ENCODE measurements at places on chromosomes 2 and 18.

- no peaks in the 10 kb centered on the region for H3K36me3 ChIP-seq
- H3K27me3 ChIP-seq, result no peaks in the 10 kb centered on the region
- H3K4me1 ChIP-seq, result no peaks in the 10 kb centered on the region
- no peak overlapping the region for H3K4me3 ChIP-seq
Measured at GRCh38 chr2:19238440-19239060, 119.9 kb downstream of the OSR1 start.

GRCh38 chr2:199739413-199740110 lies 111.4 kb downstream of the FTCDNL1 start:
- H3K4me3 ChIP-seq, result no peak overlapping the region
- no peaks in the 10 kb centered on the region for H3K36me3 ChIP-seq
- H3K27ac ChIP-seq, result no peak overlapping the region
- no peaks in the 10 kb centered on the region for H3K4me1 ChIP-seq
- DNase-seq, result peak; percentile 17

- no peak overlapping the region for H3K27ac ChIP-seq
- H3K4me1 ChIP-seq, result peaks cover 4% of the 10 kb centered on the region
- no peak overlapping the region for H3K4me3 ChIP-seq
- H3K36me3 ChIP-seq, result no peaks in the 10 kb centered on the region
- peaks cover 13% of the 10 kb centered on the region for H3K27me3 ChIP-seq
Measured at GRCh38 chr18:46338766-46339165, 234.6 kb downstream of the HAUS1 start.

DNA sequence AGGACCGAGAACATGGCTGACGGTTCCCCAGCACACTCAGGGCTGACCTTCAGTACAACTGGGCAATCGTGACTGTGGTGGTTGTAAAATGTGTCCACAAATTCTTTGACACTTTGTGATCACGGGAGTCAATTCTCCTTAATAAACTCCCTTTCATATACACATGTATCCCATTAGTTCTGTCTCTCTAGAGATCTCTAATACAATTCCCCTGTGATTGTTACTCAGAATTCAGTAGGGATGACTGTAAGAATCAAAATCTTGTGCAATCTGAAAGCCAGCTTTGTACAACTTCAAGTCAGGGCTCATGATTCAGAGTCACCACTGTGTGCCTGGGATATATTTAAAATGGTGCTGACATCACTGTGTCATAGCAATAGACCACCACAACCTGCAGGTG lies 89.5 kb upstream of the LMAN1 start:
- DNase-seq, result no peak
- no peaks in the 10 kb centered on the region for H3K36me3 ChIP-seq
- H3K27ac ChIP-seq, result no peak overlapping the region
- no peaks in the 10 kb centered on the region for H3K4me1 ChIP-seq
- H3K27me3 ChIP-seq, result no peaks in the 10 kb centered on the region
- H3K4me3 ChIP-seq, result no peak overlapping the region

GRCh38 chr2:145416640-145417039 lies 896.7 kb upstream of the ZEB2 start:
- DNase-seq, result no peak
- no peaks in the 10 kb centered on the region for H3K27me3 ChIP-seq
- no peak overlapping the region for H3K27ac ChIP-seq
